Activated CD8-positive, alpha-beta memory T cell treated with anti-CD3 and anti-CD28 coated beads, Interleukin-2, amount 50 U/mL, for 48 hours (primary cell): ENCODE measurements at places on chromosomes 11 and 22.

GRCh38 chr11:19079643-19080440, 19.3 kb upstream of the MRGPRX2 start:
- DNase-seq = no peak

- no peak for DNase-seq
These were observed 21.1 kb downstream of the EIF3L start for GRCh38 chr22:37870273-37870672.

DNA sequence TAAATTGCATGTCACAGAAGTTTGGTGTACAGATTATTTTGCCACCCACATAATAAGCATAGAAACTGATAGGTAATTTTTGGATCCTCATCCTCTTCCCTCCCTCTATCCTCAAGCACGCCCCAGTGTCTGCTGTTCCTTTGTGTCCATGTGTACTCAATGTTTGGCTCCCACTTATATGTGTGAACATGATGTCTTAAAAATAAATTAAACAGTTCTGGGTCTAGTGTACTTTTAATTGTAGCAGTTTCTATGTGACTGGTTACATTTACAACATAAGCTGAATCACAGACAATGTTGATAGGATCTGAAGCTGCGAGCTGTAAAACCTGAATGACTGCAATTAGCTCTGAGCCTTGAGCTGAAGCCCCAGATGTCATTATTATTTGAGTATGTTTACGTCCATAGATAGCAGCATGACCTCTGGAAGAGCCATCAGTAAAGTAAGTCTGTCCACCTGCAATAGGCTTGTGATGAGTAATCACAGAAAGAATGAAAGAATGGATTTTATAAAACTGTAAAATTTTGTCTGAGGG, 29.7 kb downstream of the OR10A6 start:
- DNase-seq = no peak

GRCh38 chr11:119935349-119935925, 202.5 kb downstream of the TRIM29 start:
- no peak for DNase-seq

- DNase-seq = no peak
These were observed 265.9 kb downstream of the LARGE1 start for GRCh38 chr22:33654173-33654895.

DNA sequence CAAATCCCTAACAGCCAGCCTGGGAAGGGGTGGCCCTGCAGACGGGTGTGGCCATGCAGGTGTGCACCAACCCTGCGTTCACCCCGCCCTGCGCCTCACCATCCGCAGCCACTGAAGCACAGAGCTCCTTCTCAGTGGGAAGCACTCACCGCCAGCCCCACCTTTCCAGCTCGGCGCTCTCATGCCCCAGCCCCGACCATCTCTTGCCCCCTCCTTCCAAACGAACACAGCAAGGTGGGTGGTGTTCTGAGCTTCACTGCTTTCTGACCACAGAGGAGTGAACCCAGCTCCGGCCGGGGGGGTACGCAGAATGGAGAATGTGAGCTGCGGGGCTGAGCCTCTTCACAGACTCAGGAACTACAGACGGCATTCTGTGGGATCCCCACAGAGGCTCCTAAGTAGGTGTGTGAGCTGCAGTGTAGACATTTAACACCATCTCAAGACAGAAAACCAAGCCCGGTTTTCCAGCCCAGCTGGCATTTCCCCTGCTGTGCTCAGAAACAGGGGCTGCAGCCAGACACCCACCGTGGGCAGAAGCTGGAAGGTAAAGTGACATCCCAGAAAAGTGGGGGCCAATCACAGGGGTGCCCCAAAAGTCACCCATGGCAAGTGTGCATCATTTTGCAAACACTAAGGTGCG, 88.4 kb upstream of the RTL6 start:
- no peak for DNase-seq

GRCh38 chr11:13595166-13595565, 73.3 kb upstream of the FAR1 start:
- DNase-seq = no peak

- DNase-seq = no peak
These were observed 5.7 kb downstream of the NF2 start for GRCh38 chr22:29609139-29609538.

- DNase-seq = no peak
These were observed at the start of gene DNAJB13 for GRCh38 chr11:73950869-73951710. Gene DNAJB13, plus strand, starts transcription at chr11:73951026. Its CDS starts 44 bp downstream, at chr11:73951070.

GRCh38 chr11:115423728-115424459, 80.3 kb downstream of the CADM1 start:
- no peak for DNase-seq

- DNase-seq = no peak
These were observed 463.1 kb upstream of the FAT3 start for GRCh38 chr11:91761406-91762025.

DNA sequence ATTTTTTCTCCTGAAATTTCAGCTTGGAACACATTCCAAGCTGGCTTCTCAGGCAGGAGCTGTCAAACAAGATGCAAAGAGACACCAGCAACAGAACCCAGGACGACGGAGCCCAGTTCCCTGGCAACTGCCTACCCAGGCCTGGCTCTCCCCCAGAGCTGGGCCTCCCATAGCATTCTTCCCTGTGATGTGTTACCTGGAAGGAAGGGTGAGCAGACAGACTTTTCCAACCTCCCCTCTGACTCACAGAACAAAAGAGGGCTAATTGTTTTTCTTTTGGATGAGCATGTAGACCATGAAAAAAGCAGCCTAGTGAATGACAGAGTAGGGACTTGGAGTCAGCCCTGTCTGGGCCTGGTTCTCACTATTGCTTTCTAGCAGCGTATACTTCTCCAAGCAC, 55.3 kb upstream of the BMAL1 start:
- no peak for DNase-seq

GRCh38 chr11:63535734-63536133, 874 bp upstream of the PLAAT4 start:
- DNase-seq = no peak

DNA sequence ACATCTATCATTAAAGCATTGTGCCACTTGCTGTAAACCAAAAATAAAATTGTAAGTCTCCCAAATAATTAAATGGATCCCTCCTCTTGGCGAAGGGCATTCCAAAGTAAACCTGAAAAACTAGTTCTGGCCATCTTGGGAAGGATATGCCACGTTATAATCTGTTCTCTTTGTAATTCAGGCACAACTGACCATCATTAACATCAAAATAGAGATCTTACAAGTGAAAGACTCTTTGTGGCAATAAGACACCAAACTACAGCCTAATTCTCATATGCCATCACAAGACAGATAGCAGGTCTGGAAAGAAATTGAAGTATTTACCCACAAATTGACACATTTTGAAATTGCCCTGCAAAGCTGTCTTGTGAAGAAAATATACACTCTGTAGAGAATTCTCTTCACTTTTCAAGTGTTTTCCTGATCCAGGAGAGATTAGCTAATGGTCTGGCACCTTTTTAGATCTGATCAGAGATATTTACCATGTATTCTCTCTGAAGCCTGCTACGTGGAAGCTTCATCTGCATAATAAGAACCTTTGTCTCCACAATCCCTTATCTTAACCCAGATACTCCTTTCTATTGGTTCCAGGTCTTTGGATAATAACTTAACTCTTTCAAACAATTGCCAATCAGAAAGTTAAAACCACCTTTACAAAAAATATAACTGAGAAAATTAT, 630.4 kb upstream of the CCDC179 start:
- no peak for DNase-seq
